ENCODE measurements at places on chromosomes 2 and 18.

- peak; percentile 36 for DNase-seq
These were observed 6.2 kb downstream of the ESPNL start for GRCh38 chr2:238106339-238106697.

- DNase-seq: no peak
These were observed 297.9 kb downstream of the LRATD1 start for GRCh38 chr2:14930441-14930840.

GRCh38 chr2:67719351-67719750 is 322.2 kb downstream of the ETAA1 start:
- no peak for DNase-seq

- no peak for DNase-seq
These were observed 16.4 kb downstream of the FARP2 start for GRCh38 chr2:241372361-241372992.

- no peak for DNase-seq
These were observed 553.9 kb downstream of the ZNF804A start for GRCh38 chr2:185152186-185152585.

All from activated CD8-positive, alpha-beta memory T cell treated with anti-CD3 and anti-CD28 coated beads, Interleukin-2, amount 10 ng/mL, durations not matched to agents 7 days and 5 days (primary cell).